ENCODE measurements at places on chromosomes 3 and 15.

DNA sequence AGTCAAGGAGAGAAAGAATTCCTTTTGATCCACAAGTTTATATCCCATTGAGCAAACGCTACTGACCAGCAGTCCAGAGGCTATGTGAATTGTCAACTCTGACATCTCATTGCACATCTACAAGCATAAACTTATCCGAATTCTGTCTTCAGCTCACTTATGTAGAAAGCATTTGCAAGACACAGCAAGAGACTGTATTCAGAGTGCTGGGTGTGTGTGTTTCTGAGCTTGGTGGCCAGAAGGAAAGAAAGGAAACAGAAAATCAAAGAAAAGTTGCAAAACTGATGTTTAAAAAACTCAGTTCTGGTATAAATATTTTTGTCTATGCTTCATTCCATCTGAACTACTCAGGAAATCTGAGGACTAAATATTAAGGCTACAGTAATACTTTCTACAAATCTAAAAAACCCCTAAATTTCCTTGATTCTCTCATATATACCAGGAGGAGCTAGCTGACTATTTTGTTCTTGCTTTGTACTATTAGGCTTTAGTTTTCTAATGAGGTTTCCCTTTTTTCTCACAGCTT, 45.5 kb downstream of the LSAMP start:
- no peak for DNase-seq

DNA sequence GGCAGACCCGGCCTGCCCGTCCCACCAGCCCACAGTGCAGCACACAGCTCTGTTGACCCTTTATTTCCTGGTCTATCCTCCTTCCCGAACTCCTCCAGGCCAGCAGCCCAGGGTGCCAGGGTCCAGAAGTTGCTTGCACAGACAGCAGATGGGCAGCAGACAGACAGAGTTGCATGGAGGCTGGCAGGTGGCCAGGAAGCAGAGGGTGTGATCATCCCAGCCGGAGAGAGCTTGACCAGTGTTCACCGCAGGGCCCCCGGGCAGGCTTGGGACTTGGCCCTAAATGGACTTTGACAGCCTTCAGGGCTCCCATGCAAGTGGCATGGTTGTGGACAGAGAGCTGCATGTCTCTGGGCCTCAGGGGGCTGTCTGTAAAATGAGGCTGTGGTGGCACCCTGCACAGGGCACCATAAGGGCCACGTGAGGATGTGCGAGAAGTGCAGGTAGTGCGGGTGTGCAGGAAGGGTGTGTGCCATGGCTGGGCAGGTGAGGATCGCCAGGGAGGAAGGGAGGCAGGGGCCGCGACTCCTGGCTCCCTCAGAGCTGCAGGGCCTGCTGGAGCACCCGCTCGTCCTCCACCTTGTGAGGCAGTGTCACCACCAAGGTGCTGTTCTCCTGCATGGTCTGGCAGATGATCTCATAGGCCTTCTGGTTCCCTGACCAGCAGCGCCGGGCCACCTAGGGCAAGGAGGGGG, 6.3 kb upstream of the ZXDC start:
- no peak for DNase-seq

DNA sequence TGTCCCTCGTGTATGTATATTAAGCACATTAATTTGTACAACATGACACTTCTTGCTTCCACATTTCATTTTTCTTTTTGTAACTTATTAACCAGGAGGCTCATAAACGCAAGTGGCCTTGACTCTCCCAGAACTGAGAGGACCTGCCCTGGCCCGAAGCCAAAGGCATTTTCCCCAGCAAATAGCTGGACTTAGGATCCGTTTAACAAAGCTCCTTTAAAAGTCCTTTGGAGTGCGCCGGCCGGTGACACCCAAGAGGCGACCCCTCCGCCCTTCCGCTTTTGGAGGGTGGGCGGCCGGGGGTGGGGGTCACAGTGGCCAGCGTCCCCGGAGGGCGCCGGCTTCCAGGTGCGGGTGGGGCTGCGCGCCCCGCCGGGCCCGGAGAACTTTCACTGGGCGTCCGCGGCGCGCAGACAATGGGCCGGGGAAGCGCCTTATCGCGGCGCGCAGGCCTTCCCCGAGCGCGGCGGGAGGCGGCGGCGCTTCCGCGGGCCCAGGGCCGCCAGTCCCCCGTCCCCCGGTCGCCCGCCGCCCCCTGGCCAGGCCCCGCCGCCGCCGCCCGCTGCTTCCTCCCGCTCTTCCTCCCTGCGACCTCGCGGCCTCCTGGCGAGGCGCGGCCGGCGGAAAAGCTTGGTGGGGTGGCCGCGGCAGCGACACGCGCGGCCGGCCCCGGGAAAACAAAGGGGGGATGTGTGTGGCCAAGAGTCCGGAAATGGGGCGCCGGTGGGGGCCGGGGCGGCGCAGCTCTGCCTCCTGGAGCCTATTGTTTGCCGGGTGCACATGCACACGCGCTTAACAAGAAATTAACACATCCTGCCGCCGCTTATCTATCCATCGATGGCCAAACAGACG, 613.4 kb downstream of the MCTP2 start:
- no peak for DNase-seq

DNA sequence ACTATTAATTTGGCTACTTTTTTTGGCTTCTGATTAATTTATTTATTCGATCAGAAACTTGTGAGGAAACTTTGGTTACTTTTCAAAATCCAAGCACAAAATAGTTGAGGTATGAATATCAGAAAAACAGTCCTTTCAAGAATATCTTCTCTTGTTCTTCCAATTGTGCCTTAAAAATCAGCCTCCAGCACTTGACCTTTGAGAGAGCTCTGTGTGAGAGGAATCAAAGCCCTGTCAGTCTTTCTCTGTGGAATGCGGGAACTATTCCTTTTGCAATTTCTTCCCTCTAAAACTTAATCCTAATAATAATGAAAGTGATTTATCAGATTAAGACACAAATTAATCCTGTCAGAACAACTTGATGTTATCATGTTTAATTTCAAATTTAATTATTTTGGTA, 185.9 kb downstream of the ABHD5 start:
- no peak for DNase-seq

- no peak for DNase-seq
These were observed 32.4 kb upstream of the ALCAM start for GRCh38 chr3:105334138-105334882.

GRCh38 chr15:31405200-31405920, 78.7 kb downstream of the KLF13 start:
- no peak for DNase-seq

DNA sequence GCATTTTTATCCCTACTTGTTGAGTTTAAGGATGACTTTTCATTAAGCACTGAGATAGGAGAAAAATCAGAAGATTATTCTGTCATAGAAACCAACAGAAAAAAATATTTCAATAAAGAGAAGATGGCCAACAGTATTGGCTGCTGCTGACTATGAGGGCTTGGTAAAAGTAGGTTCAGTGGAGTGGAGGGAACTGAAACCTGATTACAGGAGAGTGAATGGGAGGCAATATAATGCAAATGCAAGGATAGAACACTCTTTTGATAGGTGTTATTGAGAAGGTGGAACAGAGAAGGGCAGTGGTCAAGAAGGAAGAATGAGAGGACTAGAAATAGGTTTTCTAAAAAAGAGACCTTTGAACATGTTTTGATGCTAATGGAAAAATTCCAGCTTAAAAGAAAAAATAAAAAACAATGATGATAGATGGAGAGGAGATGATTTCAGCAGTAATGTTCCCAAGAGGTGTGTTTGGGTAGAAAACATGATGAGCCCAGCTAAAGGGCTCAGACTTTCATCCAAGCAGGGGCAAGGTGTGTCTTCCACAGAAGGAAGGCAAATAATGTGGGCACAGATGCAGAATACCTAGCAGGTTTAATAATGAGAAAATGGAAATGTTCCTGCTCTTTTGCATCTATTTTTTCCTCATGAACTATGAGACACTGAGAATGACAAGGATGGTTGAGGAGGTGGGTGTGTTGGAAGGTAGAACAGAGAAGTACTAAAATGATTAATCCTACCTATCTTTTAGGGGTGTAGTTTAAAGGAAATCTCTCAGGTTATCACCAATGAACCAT, 397.9 kb upstream of the GOLIM4 start:
- DNase-seq = no peak

DNA sequence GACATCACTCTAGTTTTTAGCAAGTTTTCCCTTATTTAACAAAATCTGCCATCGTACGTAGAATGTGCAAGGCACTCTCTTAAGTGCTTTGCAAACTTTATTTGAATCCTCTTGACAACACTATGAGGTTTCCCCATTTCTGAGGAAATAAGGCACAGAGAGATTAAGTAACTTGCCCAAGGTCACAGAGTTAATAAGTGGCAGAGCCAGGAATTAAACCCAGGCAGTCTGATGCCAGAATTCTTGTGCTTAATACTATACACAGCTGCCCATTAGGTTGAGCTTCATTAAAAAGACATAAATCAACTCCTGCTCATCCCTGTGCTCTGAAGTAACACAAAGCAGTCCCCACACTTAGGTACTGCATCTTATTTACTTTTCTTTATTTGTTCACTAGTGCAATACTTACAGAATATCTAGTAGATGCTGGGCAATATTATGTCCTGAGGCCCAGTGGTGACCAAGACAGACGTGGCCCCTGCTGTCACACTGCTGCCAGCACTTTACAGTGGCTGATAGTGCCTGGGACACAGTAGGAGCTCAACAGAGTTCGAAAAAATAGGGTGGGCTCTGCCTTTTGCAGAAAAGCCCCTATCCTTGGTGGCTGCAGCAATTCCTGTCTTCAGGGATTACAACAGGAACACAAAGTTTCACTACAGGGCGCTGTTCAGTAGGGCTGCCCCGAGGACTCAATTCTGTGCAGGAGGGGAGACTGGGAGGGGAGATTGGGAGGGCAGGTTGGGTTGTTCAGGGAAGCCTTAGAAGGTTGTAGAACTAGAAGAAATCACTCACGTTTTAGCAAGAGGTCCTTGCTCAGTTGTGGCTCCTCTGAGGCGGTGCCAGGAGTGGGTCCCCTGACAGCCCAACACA, 138.3 kb upstream of the TPM1 start:
- no peak for DNase-seq

GRCh38 chr15:62270216-62270921, 105.3 kb upstream of the C2CD4B start:
- DNase-seq = no peak

GRCh38 chr15:51334011-51334451, 4.4 kb downstream of the CYP19A1 start:
- DNase-seq = no peak

DNA sequence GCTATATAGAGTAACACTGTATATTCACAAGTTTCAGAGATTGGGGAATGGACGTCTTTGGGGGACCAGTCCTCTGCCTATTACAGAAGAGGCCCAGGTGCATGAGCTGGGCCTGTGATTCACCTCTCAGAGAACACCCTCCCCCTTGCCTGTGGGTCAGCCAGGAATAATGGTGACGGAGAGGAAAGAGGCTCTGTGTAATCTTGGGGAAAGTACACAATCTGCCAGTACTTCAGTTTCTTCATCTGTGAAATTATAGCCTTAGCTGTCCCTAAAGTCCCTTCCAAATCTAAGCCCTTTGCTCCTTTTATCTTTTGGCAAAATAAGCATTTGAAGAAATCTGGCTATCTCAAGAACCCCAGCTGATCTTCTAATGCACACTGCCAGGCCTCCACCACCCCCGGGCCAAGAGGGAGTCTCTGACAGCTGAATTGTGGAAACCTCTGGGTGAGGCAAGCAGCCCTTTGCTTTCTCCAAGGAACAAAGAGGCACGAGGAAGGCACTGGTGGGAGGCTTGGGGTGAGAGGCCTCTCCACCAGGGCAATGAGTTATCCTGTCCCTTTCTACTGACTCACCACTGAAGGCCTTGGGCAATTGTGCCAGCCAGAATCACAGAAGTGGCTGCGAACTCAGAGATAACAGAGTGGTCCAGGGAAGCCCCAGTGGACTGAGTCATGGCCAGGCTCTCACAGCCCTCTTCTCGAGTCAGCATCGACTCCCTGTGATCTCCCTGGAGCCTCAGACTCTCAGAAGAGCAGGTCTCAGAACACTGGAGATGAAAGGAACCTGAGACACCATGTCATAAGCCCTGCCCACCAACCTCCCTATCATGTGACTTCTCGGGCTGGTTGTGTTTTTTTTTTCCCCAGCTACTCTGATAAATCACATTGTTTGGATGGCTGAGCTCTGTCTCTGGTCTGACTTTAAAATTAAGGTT, 31.8 kb downstream of the CCNL1 start:
- DNase-seq = no peak

- DNase-seq = no peak
These were observed 363.3 kb downstream of the ULK4 start for GRCh38 chr3:41598402-41599126.

DNA sequence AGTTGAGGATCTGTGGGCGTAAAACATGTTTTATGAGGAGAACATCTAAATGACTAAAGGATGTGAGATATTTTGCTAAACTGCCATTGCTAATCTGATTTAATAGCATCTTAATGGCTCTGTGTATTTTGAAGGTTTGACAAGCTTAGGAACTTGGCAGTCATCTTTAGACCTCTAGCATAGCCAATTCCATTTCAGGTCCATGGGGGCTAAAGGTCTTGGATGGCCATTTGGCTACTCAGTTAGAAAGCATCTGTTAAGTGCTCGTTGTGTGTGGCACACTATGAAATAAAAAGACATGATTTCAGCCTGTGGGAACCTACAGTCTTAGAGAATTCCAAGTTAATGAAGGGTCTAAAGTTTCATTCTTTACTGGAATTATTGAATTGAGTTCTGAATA, 236.2 kb downstream of the IL5RA start:
- no peak for DNase-seq

GRCh38 chr3:170355738-170356595, 1.5 kb upstream of the SKIL start:
- DNase-seq = peak; percentile 5

GRCh38 chr15:30904812-30905211, 1.1 kb downstream of the FAN1 start:
- DNase-seq = no peak

GRCh38 chr3:103389356-103389755, 954.5 kb downstream of the ZPLD1 start:
- no peak for DNase-seq

DNA sequence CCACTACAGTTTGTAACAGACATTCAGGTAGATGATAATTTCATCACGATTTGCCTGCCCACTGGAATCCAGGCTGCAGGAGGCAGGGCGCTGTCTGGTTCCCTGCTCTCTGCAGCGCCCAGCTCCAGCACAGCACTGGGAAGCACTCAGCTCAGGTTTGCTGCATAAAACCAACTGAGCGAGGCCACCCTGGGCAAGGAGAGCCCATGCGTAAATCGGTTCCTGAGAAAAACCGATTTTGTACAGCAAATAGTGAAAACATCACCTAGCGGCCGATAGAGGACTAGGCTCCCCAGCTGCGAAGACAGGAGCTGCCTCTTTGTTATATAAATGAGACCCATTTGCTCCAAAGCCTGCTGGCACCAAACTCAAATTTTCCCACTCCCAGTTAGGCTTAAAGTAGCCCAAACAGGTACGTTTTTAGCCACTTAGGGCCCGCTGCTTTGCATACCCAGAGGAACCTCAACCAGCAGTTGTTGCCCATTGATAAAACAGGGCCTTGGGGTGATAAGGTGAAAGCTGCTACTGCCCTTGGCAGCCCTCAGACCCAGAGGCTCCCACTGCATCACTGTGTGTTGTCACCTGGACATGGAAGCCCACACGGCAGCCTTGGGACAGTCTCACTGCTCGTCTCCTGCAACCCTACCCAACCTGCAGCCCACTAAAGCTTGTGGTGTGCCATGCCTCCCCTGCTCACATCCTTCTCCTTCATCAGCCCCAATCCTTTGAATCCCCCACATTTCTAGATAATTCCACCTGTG, 47.5 kb downstream of the ALDH1L1 start:
- DNase-seq = no peak
